ENCODE measurements at places on chromosomes 2 and 18.

- DNase-seq, result no peak
Observed at GRCh38 chr2:8625399-8626300, 56.2 kb upstream of the ID2 start.

DNA sequence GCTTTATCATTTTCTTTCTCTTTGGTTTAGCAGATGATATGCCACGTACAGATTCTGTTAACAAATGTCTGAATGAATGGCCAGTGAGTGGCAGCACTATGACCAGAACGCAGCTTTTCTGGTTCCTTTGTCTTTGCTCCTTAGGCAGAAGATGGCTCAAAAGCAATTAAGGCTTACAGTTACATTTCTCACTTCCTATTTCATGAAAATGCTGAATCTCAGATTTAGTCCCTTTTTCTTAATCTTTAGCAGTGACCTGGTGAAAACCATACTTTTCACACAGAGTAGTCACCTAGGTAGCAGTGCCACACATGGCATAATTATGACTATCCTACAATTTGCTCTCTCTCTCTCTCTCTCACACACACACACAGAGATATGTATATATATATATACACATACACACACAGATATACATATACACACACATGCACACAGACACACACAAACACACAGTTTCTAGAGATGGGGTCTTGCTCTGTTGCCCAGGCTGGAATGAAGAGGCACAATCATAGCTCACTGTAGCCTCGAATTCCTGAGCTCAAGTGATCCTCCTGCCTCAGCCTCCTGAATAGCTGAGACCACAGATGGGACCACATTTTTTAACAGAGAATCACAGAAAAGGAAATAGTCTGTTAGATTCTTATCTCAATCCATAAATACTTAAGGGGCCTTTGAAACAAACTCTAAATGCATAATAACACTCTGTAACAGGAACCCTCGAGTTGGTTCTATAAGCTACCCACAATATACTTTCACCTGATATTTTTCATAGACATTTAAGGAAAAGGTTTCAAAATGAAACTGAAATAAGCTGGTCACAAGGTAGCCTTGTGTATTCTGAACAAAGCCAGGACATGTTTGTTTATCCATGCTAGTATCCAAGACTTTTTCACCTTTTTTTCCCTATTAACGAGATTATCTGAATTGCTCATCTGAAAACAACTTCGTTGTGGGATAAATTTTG lies 11.6 kb downstream of the PDE6D start:
- DNase-seq, result no peak

GRCh38 chr18:62324917-62325805 lies at the start of gene TNFRSF11A:
Gene TNFRSF11A (plus strand): TSS chr18:62325310. CDS start chr18:62325353, 43 bp downstream.
- DNase-seq, result peak; percentile 9

- no peak for DNase-seq
Observed at GRCh38 chr2:175476948-175477347, 295.4 kb upstream of the ATP5MC3 start.

Data from inflammatory macrophage treated with lipopolysaccharide for 1 hour (primary cell).